ENCODE measurements at places on chromosomes 16 and 17. TPM values are rescaled to one million over a fixed set of nuclear protein-coding genes. Genes with fewer than 3 reads are reported as not detected.

DNA sequence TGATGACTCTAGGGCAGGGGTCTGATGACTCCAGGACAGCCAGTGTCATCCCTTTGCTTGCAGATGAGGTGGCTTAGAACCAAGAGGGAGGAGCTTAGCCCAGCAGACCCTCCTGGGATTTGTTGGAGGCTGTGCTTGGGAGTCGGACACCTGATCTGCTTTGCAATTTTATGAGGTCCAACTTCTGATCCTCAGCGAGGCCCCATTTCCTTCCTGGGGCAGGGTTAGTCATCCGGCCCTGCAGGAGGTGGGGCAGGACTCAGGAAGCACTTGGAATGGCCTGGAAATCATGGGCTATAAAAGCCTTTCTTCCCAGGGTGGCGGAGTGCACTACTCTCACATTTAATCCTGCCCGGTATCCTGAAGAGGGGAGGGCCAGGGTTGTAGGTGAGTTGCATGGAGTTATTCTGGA is 168.5 kb downstream of the MSI2 start:
- DNase-seq, result no peak
- no peaks in the 10 kb centered on the region for H3K27me3 ChIP-seq
- H3K27ac ChIP-seq, result no peak overlapping the region
- H3K4me3 ChIP-seq, result no peak overlapping the region

DNA sequence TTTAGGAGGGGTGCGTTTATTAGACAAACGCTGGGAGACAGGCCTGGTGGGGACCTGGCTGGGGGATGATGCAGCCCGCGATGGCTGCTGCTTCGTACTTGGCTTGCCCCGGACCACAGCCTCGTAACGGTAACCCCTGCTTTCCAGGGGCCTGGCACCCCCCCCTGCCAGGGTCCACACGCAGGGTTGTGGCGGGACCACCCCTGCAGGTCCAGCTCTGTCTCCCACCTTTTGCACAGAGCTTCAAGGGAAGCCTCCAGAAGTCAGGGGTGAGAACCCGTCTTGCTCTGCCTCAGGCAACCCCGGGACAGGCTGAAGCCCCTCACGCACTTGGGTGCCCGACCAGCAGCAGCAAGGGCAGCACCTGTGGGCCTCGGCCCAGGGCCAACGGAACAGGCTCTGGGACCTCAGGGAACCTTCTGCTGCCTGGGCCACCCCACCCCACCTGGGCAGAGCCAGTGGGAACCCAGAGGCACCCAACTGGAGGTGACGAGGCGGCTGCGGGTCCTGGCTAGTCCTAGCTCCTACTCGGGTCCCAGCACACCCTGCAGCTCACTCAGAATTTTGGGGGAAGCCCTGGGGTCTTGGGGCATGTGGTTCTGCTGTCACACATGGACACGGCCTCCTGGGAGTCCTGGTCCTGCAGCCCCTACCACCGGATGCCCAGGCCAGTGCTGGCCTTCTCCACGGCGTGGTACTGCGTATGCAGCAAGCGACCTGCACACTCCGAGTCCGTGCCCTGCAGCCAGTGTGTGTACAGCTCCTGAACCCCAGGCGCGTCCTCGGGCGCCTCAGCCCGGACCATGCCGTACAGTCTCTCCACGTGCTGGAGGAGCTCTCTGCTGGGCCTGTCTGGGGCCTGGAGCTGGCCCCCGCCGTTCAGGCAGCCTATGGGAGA is 3.1 kb downstream of the HAGHL start:
- H3K4me1 ChIP-seq, result peaks cover 11% of the 10 kb centered on the region
- H3K4me3 ChIP-seq, result no peak overlapping the region
- no peak for DNase-seq
- no peaks in the 10 kb centered on the region for H3K27me3 ChIP-seq
- peaks cover 16% of the 10 kb centered on the region for H3K36me3 ChIP-seq
- H3K27ac ChIP-seq, result no peak overlapping the region

- H3K4me1 ChIP-seq, result no peaks in the 10 kb centered on the region
- DNase-seq, result no peak
- peaks cover 30% of the 10 kb centered on the region for H3K36me3 ChIP-seq
- H3K27me3 ChIP-seq, result no peaks in the 10 kb centered on the region
- no peak overlapping the region for H3K4me3 ChIP-seq
- H3K27ac ChIP-seq, result no peak overlapping the region
Observed at GRCh38 chr17:2241823-2242222, 61.8 kb downstream of the SMG6 start.

DNA sequence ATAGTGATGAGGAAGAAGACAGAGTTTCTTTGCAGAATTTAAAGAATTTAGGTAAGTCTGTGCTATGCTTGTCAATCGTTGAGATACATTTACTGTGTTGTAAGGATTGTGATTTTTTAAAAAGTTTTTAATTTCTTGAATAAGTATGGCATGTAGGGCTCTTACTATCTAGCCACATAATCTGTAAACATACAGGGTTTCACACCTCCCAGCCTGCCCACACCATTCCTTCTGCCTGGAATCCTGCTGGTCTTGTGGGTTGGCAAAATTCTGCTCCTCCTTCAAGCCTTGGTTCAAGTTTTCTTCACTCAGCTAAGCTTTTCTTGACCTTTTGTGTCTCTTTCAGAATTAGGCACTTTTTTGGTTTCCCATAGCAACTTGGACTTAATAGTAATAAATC is 7.5 kb downstream of the ZNHIT3 start:
- H3K27me3 ChIP-seq, result no peaks in the 10 kb centered on the region
- H3K27ac ChIP-seq, result no peak overlapping the region
- H3K4me3 ChIP-seq, result no peak overlapping the region
- DNase-seq, result no peak
- H3K36me3 ChIP-seq, result peaks cover 69% of the 10 kb centered on the region

DNA sequence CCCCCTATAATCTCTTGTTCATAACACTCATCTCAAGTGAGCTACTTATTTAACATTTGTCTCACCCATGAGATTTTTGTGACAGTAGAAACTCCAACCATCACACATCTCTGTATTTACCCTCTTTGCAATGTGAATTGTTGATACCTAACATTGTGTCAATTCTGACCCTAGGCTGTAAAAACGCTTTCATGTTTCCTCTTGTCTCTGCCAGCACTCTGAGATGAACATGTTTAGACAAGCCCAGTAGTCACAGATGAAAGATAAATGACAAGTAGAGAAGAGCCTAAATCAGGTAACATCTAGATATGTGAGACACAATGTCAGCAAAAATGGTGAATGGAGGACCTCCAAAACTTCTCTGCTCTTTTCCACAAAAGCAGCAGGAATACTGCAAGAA is 1254.5 kb upstream of the GOT2 start:
- H3K27ac ChIP-seq, result no peak overlapping the region
- no peak overlapping the region for H3K4me3 ChIP-seq
- no peaks in the 10 kb centered on the region for H3K27me3 ChIP-seq
- no peak for DNase-seq
- H3K4me1 ChIP-seq, result no peaks in the 10 kb centered on the region

GRCh38 chr16:13634959-13635358 is 285.0 kb upstream of the ERCC4 start:
- H3K36me3 ChIP-seq, result no peaks in the 10 kb centered on the region
- H3K4me1 ChIP-seq, result no peaks in the 10 kb centered on the region
- no peaks in the 10 kb centered on the region for H3K27me3 ChIP-seq

DNA sequence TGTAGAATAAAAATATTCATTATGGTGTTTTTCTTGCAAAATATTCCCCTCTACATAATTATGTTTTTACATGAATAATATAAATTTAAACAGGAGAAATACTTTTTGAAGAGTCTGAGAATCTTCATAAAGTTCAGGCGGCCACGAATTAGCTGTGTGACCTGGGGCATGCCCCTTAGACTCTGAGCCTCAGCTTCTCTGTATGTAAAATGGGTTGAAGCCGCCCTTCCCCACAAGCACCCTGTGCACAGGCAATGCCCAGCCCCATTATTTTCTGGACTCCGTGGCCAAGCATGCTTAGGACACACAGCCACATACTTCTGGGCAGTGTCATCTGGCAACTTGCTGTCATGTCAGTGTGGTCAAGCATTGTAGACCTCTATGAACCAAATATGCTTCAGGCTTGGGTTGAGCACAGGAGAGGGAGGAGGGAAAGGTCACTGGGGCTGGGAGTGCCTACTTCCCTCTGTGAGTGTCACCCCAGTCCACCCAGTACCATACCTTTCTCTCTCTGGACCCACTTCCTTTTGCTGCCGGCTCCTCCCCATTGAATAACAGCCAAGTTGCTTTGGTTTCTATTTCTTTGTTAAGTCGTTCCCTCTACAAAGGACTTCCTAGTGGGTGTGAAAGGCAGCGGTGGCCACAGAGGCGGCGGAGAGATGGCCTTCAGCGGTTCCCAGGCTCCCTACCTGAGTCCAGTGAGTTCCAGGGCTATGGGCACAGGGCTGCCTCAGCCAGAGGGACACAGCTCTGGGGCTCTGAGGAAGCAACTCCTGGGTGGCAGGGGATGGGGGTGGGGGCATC is at the start of gene LGALS9:
TSS of gene LGALS9 (plus strand) at position 582 of the 804 bp plus-strand sequence. CDS start at position 660, 78 bp downstream.
- H3K27ac ChIP-seq, result peak within 1 kb of the TSS; percentile 71
- no peaks in the 10 kb centered on the region for H3K27me3 ChIP-seq
- H3K4me3 ChIP-seq, result peak within 1 kb of the TSS; percentile 53

GRCh38 chr16:1202274-1202673 is 22.8 kb downstream of the TPSG1 start:
- H3K27me3 ChIP-seq, result no peaks in the 10 kb centered on the region
- H3K27ac ChIP-seq, result no peak overlapping the region
- H3K36me3 ChIP-seq, result no peaks in the 10 kb centered on the region
- H3K4me1 ChIP-seq, result no peaks in the 10 kb centered on the region
- no peak for DNase-seq

DNA sequence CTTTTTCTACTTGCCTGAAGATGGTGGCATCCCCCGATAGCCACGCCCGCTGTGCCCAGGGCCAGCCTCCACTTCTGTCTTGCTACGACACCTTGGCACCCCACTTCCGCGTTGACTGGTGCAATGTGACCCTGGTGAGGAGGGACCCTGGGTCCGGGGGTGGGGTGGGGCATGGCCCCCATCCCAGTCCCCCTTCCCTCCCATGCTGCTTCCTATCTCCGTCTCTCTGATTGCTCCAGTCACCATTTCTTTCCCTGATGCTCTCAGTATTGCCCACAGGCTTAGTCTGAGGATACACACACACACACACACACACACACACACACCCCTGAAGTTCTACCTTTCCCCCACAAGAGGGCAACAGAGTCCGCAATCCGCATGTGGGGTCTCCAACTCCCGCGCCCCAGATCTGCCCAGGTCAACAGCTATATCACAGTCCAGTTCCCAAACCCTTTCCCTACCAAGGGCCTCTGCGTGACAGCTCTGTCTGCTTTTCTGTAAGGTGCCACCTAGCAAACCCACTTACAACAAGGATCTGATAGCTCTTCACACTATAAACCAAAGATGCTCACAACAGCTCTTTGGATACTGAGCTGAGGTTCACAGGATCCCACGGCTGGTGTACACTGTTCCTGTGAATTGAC is 3.4 kb downstream of the SGCA start:
- H3K4me3 ChIP-seq, result no peak overlapping the region
- no peaks in the 10 kb centered on the region for H3K36me3 ChIP-seq
- peak; percentile 72 for DNase-seq
- no peak overlapping the region for H3K27ac ChIP-seq
- H3K4me1 ChIP-seq, result peaks cover 10% of the 10 kb centered on the region

- no peak for DNase-seq
- H3K36me3 ChIP-seq, result no peaks in the 10 kb centered on the region
- H3K4me1 ChIP-seq, result no peaks in the 10 kb centered on the region
- no peaks in the 10 kb centered on the region for H3K27me3 ChIP-seq
- no peak overlapping the region for H3K4me3 ChIP-seq
Observed at GRCh38 chr17:72162569-72162968, 41.7 kb downstream of the SOX9 start.

- no peaks in the 10 kb centered on the region for H3K4me1 ChIP-seq
- H3K27me3 ChIP-seq, result no peaks in the 10 kb centered on the region
- no peak overlapping the region for H3K27ac ChIP-seq
Observed at GRCh38 chr17:17540278-17540906, 44.2 kb upstream of the RASD1 start.

- H3K4me1 ChIP-seq, result peaks cover 20% of the 10 kb centered on the region
- H3K4me3 ChIP-seq, result no peak overlapping the region
- DNase-seq, result no peak
- no peaks in the 10 kb centered on the region for H3K27me3 ChIP-seq
Observed at GRCh38 chr17:17745476-17746455, 64.5 kb downstream of the RAI1 start.

DNA sequence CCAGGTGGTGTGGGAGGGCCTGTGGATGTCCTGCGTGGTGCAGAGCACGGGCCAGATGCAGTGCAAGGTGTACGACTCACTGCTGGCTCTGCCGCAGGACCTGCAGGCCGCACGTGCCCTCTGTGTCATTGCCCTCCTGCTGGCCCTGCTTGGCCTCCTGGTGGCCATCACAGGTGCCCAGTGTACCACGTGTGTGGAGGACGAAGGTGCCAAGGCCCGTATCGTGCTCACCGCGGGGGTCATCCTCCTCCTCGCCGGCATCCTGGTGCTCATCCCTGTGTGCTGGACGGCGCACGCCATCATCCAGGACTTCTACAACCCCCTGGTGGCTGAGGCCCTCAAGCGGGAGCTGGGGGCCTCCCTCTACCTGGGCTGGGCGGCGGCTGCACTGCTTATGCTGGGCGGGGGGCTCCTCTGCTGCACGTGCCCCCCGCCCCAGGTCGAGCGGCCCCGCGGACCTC is 798 bp downstream of the CLDN9 start:
- no peaks in the 10 kb centered on the region for H3K27me3 ChIP-seq
- no peak overlapping the region for H3K27ac ChIP-seq
- H3K4me3 ChIP-seq, result no peak overlapping the region
- DNase-seq, result no peak

GRCh38 chr17:59160157-59161025 is 4.8 kb downstream of the PRR11 start:
- H3K4me1 ChIP-seq, result peaks cover 27% of the 10 kb centered on the region
- no peaks in the 10 kb centered on the region for H3K36me3 ChIP-seq
- no peak for DNase-seq
- no peaks in the 10 kb centered on the region for H3K27me3 ChIP-seq

DNA sequence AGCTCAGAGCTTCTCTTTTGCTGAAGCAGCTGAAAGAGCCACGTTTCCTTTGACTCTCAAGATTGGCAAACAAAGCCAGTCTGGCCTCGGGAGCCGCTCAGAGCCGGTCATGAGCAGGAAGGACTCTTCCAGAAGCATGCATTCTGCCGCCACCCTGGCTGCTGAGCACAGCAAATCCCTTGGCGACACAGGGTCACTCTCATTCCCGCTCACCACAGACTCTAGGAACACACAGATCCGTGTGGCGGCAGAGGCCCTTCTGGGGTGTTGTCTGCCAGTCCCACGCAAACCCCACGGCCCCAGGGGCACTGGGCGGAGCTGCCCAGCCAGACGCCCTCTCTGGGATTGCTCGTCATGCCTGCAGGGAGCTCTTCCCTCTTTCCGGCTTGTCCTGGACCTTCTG is 157.0 kb downstream of the C16orf95 start:
- no peak overlapping the region for H3K27ac ChIP-seq
- DNase-seq, result no peak
- no peak overlapping the region for H3K4me3 ChIP-seq

GRCh38 chr16:89523680-89524344 is 15.6 kb downstream of the SPG7 start:
- no peaks in the 10 kb centered on the region for H3K4me1 ChIP-seq
- no peak for DNase-seq
- peaks cover 49% of the 10 kb centered on the region for H3K36me3 ChIP-seq
- H3K4me3 ChIP-seq, result no peak overlapping the region
- H3K27ac ChIP-seq, result no peak overlapping the region
- no peaks in the 10 kb centered on the region for H3K27me3 ChIP-seq

- no peaks in the 10 kb centered on the region for H3K36me3 ChIP-seq
- DNase-seq, result no peak
- no peak overlapping the region for H3K27ac ChIP-seq
- peaks cover 14% of the 10 kb centered on the region for H3K4me1 ChIP-seq
Observed at GRCh38 chr16:75003931-75004330, 5.1 kb downstream of the ZNRF1 start.

CCL17 gene
- not detected for total RNA-seq

KRTAP4-16 gene
- total RNA-seq, result not detected

GPRC5B gene
- not detected for total RNA-seq

ZG16B gene
- not detected for total RNA-seq

GCGR gene
- not detected for total RNA-seq

CPNE7 gene
- total RNA-seq, result 7.3 TPM

BAIAP3 gene
- total RNA-seq, result 19.7 TPM

TXNDC11 gene
- total RNA-seq, result 51.7 TPM

ADORA2B gene
- total RNA-seq, result 0.23 TPM

RASD1 gene
- total RNA-seq, result 0.87 TPM
